Psoas muscle (tissue), 8 donors: ENCODE measurements at places on chromosomes 2 and 18. TPM values are rescaled to one million over a fixed set of nuclear protein-coding genes. Genes with fewer than 3 reads are reported as not detected.

GRCh38 chr2:172080641-172081220 is 4.6 kb upstream of the DLX1 start:
- no peak for DNase-seq

- DNase-seq, result no peak
These were observed 99.0 kb downstream of the DYSF start for GRCh38 chr2:71552356-71552755.

DNA sequence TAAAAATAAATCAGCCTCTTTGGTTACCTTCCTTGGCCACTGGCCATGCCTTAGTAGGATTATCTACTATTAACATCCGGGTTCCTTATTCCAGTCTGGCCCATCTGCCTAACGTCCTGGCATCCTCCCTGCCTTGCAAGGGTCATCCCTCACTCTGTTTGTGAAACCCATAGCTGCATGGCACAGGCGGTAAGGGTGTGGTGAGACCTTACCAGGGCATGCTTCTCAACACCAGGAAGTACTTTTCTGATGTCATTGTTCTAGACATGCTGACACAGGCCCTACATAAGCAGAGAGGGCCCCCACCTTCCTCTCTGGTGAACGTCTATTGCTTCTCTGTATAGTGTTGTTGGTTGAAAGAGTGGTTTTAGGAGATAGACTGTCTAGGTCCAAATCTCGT is 296.8 kb upstream of the SPRED2 start:
- DNase-seq, result no peak

GRCh38 chr2:201886504-201886903 is 80.2 kb downstream of the CDK15 start:
- no peak for DNase-seq

- DNase-seq, result no peak
These were observed 393.5 kb upstream of the RAB12 start for GRCh38 chr18:8215741-8216140.

GRCh38 chr2:145199042-145199441 is 679.1 kb upstream of the ZEB2 start:
- DNase-seq, result no peak

GRCh38 chr2:101732199-101732598 is 34.7 kb downstream of the MAP4K4 start:
- DNase-seq, result no peak

- no peak for DNase-seq
These were observed 128.2 kb upstream of the DNAJC10 start for GRCh38 chr2:182587831-182588230.

GRCh38 chr2:185757356-185757755 is 18.8 kb downstream of the FSIP2 start:
- DNase-seq, result no peak

GRCh38 chr2:200422532-200423261 is 87.2 kb downstream of the KCTD18 start:
- no peak for DNase-seq

DNA sequence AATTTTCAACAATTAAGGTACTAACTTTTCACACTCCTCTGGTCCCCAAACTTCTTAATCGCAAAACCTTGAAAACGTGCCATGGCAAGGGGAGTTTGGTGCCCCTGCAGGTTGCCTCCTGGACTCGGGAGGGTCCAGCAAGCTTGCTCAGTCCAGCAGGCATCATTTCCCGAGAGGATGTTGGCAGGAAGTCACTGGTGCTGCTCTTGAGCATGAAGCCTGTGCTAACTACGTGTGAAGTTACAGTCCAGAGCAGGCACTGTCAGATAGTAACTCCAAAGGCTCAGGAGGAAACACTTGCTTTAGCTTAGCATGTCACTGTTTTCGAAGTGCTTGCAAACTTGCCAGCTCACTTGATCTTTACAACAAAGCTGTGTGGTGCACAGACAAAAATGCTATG is 215.4 kb downstream of the MYCN start:
- no peak for DNase-seq

DNA sequence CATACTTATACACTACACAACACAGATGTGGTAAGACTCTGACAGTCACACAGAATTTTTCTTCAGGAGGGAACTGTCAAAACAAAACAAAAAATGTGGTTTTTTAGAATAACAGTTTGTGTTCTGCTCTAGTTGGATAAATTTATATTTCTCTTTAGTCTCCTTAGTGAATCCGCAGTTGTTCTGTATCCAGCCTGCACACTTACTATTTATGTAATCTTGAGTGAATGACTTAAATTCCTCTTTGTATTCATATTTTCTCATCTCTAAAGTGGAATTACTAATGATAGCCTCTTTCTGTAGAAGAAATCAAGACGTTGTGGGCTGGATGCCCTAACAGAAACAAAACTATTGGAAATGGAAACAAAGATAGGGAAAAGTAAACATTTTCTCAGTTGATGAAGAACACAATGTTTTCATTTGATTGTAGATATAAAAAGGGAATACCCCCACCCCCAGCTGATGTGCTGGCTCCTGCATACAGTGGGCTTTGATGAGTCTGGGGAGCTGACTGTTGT is 375.2 kb downstream of the TRIB2 start:
- DNase-seq, result no peak

DNA sequence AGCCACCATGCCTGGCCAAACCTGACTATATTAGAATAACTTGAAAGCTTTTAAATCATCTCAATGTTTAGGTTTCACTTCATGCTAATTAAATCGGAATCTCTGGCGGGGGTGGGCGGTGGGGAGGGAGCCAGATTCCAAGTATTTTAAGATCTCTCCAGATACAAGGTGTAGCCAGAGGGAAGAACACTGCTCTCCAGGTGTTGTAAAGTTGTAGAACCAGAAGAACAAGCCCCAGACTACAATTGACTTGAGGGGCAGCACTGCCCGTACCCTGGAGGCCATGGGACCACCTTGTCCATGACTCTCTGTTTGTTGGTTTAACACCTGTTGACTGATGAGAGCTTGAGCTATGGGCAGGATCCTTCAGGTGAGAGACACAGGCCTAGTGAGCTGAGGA is 33.1 kb upstream of the GTF2A1L start:
- no peak for DNase-seq

- DNase-seq, result no peak
These were observed 36.4 kb upstream of the TBR1 start for GRCh38 chr2:161379740-161380139.

- DNase-seq, result peak; percentile 30
These were observed 30.4 kb downstream of the SH3BP4 start for GRCh38 chr2:234982096-234982834.

GRCh38 chr18:3874125-3874524 is 424.2 kb downstream of the TGIF1 start:
- no peak for DNase-seq

- DNase-seq, result no peak
These were observed 12.6 kb downstream of the MRO start for GRCh38 chr18:50807176-50807575.

- DNase-seq, result no peak
These were observed 568 bp downstream of the ARL5A start for GRCh38 chr2:151827564-151828142.

GRCh38 chr2:10124538-10125045 is 2.1 kb downstream of the RRM2 start:
- no peak for DNase-seq

DNA sequence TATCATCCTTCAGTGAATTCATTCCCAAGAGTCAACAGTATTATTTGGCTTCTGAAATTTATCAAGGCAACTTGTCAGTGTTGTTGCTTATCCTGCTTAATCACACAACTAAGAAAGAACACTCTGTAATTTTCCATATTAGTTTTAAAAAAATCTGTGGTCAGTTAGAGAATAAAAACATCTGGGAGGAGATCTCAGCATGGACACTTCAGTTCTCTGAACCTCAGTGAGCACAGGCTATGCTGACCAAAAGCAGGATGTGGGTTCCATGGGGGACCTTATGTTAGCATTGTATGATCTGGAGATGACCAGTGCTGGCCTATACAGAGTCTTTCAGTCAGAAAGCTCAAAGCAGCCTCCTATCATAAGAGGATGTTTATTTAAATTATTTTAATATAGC is 79.1 kb upstream of the KLHL14 start:
- DNase-seq, result no peak

DNA sequence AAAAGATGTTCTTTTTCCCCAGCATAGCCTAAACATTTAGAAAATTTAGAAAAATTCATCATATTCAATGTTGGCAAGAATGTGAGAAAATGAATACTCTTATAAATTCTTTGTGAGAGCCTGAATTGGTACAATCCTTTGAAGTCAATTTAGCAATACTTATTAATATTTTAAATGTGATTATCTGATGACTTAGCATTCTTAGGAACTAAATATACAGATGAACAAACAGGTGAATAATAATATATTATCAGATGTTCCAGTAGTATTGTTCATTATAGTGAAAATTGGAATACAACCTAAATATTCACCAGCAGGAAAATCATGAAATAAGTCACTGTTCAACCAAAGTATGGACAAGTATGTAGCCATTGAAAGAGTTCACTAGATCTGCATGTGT is 55.5 kb upstream of the MEIS1 start:
- DNase-seq, result no peak

DNA sequence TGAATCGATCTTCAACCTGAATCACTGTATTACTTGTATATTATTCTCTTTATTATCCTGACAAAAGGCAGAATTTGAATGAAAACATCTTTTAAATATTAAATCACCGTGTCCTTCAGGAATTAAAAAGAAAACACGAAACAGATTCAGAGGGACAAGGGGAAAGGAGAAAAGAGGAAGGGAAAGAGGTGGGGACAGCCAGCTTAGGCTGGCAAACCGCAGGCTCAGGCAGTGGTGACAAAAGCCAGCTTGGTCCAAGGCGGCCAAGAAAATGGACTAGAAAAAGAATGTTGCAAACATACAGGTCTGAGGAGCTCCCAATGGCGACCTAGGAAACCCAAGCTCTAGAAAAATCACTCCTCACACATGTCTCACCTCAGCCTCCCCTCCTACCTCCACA is 6.8 kb downstream of the B4GALT6 start:
- no peak for DNase-seq

DNA sequence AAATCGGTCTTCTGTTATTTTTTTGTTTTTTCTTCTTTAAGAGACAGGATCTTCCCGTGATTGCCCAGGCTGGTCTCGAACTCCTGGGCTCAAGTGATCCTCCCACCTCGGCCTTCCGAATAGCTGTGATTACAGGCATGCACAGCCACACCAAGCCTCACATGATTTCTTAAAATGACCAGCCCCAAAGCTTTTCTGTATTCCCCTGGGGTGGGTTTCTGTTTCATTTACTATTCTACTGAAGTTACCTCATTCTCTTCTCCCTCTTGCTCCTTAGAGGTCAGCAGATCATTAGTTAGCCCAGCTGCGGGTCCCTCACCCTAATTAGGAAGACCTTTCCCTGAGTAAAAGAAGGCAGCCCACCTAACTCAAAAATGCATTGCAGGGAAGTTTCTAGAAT is 27.6 kb downstream of the SLC1A4 start:
- DNase-seq, result no peak

- no peak for DNase-seq
These were observed 103.5 kb upstream of the TRIB2 start for GRCh38 chr2:12613137-12613835.

GRCh38 chr2:45390861-45391260 is 220.2 kb downstream of the SRBD1 start:
- DNase-seq, result no peak

DNA sequence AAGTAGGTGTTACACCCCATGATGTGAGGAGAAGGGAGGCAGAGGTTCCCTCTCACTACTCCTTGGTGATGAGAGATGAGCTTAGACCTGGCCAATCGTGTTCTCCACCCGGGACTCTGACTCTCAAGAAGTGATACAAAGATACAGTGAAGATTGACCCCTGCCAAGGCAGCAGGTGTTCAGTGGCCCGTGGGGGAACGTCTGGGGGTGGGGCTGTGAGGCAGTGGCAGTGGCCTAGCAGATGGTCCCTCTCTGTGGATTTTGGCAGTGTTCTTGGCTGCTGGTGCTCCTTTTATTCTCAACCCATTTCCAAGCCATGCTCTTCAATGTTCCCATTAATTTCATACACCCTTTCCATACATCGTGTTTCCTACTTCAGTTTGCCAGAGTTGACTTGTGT is 120.4 kb upstream of the NEDD4L start:
- no peak for DNase-seq

DNA sequence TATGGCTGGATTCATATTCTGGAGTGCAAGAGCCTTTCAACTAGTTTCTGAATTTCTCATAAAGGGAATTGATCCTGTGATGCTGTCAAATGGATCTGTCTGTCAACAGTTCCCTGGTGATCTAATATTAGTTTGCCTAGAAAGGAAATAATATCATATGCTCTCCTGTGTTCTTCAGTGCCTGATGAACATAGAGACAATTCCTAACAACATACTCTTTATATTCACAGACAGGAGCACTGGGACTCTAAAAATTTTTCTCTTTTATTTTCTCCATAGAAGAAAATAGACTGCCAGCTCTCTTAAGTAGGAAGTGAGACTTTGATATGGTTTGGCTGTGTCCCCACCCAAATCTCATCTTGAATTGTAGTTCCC is 259.7 kb downstream of the TMX3 start:
- no peak for DNase-seq

Gene TGFA
- total RNA-seq, result 0.14 TPM

Gene ATP6V1C2
- 0.11 TPM for total RNA-seq

Gene PTPRN
- not detected for total RNA-seq

Gene RNF25
- total RNA-seq, result 18.4 TPM

Gene RAX
- not detected for total RNA-seq

Gene LCT
- total RNA-seq, result not detected

Gene DPP4
- 0.80 TPM for total RNA-seq

Gene SCN9A
- total RNA-seq, result 0.34 TPM

Gene SERPINB13
- total RNA-seq, result not detected
